ENCODE measurements at places on chromosomes 13 and 19.

GRCh38 chr19:40831502-40832430 is 18.5 kb downstream of the CYP2A6 start:
- H3K27me3 ChIP-seq, result no peaks in the 10 kb centered on the region
- no peaks in the 10 kb centered on the region for H3K4me1 ChIP-seq
- H3K4me3 ChIP-seq, result no peak overlapping the region

DNA sequence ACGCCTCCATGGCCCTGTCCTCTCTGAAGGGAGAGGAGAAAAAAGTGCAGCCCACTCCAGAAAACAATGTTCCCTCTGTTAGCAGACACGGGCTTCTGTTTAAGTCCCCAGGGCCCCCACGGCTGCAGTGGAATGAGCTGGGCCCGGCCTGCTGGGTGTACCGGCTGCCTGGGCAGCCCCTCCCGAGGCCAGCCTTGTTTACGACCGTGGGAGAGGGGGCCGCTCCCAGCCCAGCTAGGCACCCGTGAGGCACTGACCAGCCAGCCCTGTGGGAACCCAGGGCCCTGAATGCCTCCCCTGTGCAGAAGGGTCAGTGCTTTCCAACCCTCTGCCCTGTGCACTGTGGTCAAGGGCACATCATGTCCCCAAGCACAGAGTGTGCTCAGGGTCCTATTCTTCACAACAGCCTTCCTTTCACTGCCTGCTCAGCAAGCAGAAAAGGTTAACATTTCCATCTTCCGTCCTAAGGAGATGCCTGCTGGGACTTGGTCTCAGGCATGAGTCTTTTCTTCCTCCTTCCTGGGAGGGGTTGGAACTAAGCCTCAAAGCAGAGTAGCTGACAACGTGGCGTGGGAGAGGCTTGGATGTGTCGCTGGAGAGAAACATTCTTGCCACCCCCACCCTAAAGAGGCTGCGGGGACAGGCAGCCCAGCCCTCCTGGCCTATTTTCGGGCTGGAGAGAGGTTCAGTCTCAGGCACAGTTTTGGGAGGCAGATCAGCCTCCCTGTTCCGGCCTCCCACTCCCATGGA is 90.1 kb downstream of the RGCC start:
- H3K27me3 ChIP-seq, result no peaks in the 10 kb centered on the region
- no peaks in the 10 kb centered on the region for H3K4me1 ChIP-seq
- no peak overlapping the region for H3K27ac ChIP-seq
- H3K36me3 ChIP-seq, result no peaks in the 10 kb centered on the region
- no peak for DNase-seq

- H3K27me3 ChIP-seq, result no peaks in the 10 kb centered on the region
- no peak overlapping the region for H3K27ac ChIP-seq
- no peak for DNase-seq
- peaks cover 23% of the 10 kb centered on the region for H3K4me1 ChIP-seq
- no peaks in the 10 kb centered on the region for H3K36me3 ChIP-seq
- no peak overlapping the region for H3K4me3 ChIP-seq
Observed at GRCh38 chr19:2691951-2692350, 10.5 kb downstream of the GNG7 start.

- no peaks in the 10 kb centered on the region for H3K4me1 ChIP-seq
- no peak overlapping the region for H3K4me3 ChIP-seq
- H3K27ac ChIP-seq, result no peak overlapping the region
- no peak for DNase-seq
- no peaks in the 10 kb centered on the region for H3K36me3 ChIP-seq
- H3K27me3 ChIP-seq, result no peaks in the 10 kb centered on the region
Observed at GRCh38 chr19:27748551-27749152, 1464.3 kb downstream of the UQCRFS1 start.

DNA sequence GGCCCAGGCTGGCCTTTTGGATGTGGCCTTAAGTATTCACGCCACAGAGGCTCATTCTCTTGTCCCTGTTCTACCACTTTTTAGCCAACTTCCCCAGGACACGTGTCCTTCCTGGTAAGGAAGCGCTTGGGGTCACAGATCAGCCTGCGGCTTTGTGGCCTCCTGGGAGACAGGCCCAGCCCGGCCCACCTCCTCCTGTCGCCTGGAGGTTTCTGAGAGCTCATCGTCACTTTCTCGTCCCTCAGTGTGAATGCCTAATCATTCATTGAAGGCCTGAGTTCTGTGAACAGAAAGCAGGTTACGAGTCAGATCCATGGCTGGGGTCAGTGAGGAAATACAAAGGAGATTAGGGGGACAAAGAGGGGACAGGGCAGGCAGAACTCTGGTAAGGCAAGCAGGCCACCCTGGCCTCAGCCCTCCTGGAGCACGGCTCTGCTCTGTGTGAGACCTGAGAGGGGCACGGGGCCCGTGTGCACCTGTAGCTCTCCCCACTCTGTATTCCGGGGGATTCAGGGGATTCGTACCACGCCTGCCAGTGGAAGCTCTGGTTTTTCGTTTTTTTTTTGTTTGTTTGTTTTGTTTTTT is 38.6 kb upstream of the TSHZ3 start:
- no peaks in the 10 kb centered on the region for H3K27me3 ChIP-seq
- DNase-seq, result no peak
- H3K36me3 ChIP-seq, result no peaks in the 10 kb centered on the region
- no peaks in the 10 kb centered on the region for H3K4me1 ChIP-seq
- no peak overlapping the region for H3K4me3 ChIP-seq
